ENCODE measurements at places on chromosomes 1 and 21. TPM values are rescaled to one million over a fixed set of nuclear protein-coding genes. Genes with fewer than 3 reads are reported as not detected.

CHRM3 gene
- 17.2 TPM for total RNA-seq

HES3 gene
- not detected for total RNA-seq

OR10K1 gene
- not detected for total RNA-seq

SERTAD4 gene
- 0.18 TPM for total RNA-seq

LCE1C gene
- not detected for total RNA-seq

PM20D1 gene
- not detected for total RNA-seq

DNA sequence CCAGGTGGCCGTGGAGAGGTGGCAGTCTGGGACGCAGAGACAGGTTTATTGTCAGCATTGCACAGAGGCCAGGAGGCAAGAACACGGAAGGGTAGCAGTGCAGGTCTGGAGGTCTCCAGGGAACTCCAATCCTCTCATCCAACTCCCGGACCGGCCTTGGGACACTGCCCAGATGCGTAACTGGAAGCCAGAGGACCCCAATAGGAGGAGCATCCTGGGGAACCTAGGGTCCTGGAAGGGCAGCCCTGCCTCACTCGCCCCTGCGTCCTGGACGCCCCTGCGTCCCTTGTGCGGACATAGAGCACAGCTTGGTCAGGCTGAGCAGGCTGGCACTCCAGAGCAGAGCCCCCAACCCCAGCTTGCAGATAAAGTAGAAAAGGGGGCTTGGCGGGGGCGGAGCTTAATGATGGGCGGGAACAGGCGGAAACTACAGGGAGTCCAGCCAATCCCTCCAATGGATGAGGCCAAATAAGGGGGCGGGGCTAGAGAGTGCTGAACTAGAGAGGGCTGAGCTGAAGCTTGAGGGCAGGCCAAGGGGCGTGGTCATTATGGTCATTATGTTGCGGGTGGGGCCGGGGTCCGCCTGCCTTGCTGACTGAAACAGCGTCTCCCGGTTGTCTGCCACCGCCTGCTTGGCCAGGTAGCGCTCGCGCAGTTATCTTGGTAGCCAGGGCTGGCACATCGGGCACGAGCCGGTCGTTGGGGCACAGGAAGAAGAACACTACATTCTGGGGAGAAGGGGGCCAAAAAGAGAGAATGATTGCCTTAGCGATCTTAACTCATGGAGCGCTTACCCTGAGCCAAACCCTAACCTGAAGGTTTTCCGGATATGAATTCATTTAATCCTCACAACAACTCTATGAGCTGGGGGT lies 3.7 kb upstream of the ARHGEF19 start:
- DNase-seq = peak; percentile 89

GRCh38 chr1:3170561-3171453 lies 101.8 kb downstream of the PRDM16 start:
- peak; percentile 56 for DNase-seq

DNA sequence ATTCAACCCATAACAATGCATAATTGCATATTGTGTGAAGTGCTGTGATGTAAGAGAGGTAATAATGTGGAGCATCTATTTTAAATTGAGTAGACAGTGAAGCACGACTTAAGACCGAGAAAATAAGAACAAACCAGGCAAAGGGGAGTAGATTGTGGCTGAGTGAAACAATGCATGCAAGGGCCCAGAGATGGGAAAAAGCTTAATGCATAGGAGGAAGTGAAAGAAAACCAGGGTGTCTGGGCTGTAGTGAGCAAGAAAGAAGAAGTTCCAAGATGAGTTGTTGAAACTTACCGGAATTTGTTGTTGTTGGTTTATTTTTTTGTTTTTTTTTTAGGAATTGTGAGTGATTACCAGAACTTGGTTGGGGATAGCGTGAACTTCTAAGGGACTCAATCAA lies 104.7 kb downstream of the SNX7 start:
- DNase-seq = no peak

DNA sequence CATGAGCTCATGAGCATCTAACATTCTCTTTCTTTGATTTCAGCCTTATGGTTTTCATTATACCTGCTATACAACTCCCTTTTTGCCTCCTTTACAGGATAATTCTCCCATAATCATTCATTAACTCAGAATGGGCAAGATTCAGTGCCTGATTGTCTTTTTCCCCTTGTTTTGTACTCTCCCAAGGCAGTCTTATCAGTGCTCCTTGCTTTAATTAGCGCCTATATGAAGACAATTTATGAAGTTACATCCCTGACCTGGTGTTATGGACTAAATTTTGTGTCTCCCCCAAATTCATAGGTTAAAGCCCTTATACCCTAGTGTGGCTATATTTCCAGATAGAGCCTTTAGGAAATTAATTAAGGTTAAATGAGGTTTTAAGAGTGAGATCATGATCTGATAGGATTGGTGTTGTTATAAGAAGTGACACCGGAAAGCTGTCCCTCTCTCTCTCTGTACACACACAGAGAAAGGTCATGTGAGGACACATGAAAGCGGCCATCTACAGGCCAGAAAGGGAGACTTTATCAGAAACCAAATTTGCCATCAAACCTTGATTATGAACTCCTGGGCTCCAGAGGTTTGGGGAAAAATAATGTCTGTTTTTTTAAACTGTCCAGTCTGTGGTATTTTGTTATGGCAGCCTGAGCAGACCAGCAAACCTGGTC lies 185.8 kb upstream of the CHODL start:
- DNase-seq = no peak

- no peak for DNase-seq
These were observed 223.1 kb downstream of the RPS6KC1 start for GRCh38 chr1:213274140-213274539.

GRCh38 chr1:58814251-58815068 lies 30.6 kb upstream of the JUN start:
- peak; percentile 88 for DNase-seq

- DNase-seq = peak; percentile 48
These were observed 19.7 kb upstream of the EPS8L3 start for GRCh38 chr1:109783436-109783835.

DNA sequence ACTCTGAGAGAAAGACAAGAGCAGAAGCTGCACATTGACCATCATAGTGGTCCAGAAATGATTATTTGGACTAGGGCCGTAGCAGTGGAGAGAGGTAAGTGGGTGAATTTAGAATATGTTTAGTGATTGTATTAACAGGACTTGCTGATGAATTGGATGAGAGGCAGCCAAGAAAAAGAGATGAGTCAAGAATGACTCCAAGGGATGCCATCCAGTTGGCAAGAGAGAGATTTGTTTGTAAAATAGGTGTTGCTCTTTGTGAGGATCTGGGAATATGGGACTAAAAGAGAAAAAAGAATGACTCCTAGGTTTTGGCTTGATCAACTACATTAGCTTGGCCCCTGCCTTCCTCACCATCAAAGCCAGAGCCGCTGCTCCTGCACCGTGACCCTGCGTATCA lies 54.2 kb upstream of the ARTN start:
- DNase-seq = no peak

- no peak for DNase-seq
These were observed 175.8 kb upstream of the VAMP3 start for GRCh38 chr1:7595336-7595735.

DNA sequence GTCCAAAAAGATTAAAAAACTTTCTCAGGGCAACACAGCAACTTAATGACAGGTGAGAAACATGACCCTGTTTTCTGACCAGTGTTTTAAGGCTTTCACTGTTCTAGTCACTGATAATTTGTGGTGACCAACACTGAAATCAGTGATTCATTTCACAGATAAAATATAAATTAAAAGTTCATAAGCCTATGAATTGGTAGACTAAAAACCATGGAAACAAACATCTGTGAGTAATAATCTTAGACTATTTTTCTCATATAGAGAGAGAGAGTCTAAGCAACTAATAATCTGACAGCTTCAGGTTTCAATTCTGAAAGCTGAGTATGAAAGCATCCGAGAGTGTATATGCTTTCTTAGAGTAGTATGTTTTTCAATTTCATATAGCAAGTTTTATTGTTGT lies 536.9 kb downstream of the ADGRL2 start:
- DNase-seq = no peak

GRCh38 chr21:17466166-17466565 lies 46.7 kb upstream of the CXADR start:
- no peak for DNase-seq

All from Peyer's patch (tissue), 4 donors.